NCI-H2107 (cell line): ENCODE measurements at places on chromosomes 2 and 18.

GRCh38 chr2:222398446-222398885 lies 25.9 kb upstream of the SGPP2 start:
- no peak for DNase-seq

DNA sequence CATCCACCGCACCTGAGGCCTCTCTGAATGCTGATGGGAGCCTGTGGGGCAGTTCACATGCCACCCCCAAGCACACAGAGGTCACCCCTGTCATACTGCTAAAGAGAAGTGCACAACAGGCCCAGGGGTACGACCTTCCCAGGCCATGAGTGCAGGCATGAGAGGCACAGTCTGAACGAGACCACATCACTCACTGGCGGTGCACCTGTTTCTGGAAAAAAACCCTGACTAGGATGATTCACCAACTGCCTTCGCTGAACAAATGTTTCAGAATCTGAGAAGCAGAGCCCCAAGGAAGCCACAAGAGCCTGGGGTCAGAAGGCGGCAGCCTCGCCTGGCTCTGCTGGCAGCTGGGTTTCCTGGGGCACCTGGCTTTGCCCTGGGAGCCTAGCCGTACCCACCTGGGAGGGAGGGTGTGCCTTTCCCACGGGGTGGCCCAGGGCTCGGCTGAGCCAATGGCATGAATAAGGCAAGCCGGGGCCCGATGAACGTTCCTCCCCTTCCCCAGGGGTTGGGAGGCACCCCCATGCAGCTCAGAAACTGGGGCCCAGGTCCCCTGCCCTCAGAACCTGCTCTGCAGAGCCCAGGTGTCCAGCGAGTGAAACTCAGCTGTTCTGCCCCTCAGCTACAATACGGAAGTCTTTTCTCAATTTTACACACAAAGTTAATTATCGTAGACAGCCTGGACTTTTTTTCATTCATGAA lies 73.8 kb downstream of the HDAC4 start:
- DNase-seq, result no peak

- DNase-seq, result no peak
These were observed 119.0 kb upstream of the SYT4 start for GRCh38 chr18:43396266-43396665.

DNA sequence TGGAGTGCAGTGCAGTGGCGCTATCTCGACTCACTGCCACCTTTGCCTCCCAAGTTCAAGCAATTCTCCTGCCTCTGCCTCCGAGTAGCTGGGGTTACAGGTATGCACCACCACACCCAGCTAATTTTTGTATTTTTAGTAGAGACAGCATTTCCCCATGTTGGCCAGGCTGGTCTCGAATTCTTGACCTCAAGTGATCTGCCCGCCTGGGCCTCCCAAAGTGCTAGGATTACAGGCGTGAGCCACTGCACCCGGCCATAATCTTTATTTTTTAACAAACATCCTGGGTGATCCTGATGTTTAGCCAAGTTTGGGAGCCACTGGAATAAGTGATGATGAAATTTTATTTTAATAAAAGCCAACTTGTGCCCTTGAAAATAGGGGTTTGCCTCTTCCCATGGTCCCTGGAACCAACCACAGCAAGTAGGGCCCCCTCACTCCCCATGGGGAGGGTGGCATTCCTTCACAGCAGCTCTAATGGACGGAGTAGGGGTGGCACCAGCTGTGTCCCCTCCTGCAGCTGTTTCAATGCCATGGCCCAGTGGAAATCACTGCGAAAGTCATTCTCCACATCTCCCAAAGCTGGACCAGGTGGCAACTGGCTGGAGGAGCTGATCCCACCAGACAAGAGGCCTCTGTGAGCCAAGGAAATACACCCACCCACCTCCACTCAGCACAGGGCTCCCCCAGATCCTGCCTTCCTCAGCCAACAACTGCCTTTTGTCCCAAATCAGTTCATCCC lies 194.8 kb downstream of the ZFP36L2 start:
- DNase-seq, result no peak

DNA sequence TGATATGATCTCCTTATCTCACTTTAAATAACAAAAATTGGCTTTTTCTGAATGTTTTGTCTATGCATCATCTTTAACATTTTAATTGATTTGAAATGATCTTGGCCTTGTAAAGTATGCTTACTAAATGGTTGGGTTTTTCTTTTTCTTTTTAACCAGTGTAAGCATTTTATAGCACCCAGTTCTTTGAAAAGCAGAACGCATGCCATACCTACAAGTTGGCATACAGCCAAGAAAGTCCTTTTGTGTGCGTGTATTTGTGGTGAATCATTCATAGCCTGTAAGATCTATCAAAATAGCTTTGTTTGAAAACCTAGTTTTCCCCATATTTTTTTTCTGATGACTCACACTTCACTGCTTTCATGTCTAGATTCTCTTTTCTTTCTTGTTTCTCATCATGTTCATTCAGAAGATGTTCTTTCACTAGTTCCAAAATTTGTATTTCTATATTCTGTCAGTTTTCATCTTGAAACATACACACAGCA lies 4.1 kb upstream of the VRK2 start:
- peak; percentile 18 for DNase-seq

DNA sequence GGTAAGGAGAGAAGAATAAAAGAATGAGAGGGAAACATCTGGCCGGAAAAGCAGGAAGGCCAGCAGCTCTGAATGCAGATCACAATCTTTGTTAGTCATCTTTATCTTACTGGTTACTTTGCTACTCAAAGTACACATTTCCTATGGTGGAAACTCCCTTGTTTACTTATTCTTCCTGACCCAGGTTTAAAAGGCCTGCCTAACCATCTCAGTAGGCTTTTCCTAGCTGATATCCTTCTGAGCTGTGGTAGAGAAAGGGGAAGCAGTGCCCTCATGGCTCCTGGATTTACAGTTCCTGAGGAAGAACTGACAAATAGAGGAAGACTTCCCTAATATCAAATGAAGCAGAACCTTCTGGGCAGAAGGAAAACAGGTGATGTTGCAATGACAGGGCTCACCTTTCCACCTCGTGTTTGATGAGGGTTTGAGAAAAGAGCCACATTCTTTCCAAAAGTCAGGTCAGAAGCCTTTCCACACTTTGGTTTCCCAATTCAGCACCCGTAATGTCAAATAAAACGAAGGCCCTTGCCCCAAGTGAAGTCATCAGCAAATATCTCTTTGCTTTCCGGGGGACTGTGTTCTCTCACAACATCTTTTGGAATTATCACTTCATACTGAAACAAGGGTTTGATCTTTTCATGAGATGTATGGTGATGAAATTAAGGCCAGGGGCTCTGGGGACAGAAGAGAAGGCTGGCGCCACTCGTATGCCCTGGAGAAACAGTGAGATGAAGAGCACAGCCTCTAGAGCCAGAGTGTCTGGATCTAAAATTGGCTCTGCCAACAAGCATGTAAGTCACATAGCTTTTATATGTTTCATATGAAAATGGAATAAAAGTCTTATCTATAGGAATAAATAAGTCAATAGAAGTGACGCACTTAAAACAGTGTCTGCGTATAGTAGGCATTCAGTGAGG lies 26.7 kb upstream of the APOB start:
- no peak for DNase-seq

DNA sequence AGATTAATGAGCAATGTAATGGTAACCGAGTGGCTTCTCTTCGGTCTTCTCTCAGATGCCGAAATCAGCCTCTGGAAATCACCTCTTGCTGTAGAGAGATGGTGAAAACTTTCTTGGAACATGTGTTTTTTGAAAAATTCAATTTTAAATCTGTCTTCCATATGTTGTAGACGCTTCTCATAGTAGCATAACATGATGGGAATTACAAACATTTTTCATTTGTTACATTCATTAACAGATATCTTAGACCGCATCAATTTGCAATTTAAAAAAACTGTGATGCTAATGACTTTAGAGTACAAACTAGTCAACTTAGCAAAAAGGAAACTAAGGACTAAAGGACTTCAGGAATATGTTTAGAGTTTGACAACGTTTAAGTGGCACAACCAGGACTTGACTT lies 275.2 kb downstream of the ASXL3 start:
- no peak for DNase-seq

GRCh38 chr2:78876316-78876688 lies 149.2 kb upstream of the REG3G start:
- DNase-seq, result no peak

DNA sequence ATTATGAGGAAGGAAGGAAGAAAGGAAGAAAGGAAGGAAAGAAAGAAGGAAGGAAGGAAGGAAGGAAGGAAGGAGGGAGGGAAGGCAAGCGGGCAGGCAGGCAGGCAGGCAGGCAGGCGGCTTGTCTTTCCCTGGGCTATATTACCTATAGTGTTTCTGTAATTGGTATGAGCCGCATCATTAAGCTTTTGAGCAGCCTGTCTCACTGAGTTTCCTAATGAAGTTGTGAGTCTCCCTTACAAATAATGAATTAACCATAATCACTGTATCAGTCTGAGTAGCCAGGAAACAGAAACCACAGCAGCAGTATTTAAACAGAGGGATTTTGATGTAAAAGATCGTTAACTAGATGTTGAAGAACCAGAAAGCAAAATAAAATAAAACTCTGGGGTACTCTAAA lies 11.8 kb upstream of the SULT1C3 start:
- DNase-seq, result no peak

DNA sequence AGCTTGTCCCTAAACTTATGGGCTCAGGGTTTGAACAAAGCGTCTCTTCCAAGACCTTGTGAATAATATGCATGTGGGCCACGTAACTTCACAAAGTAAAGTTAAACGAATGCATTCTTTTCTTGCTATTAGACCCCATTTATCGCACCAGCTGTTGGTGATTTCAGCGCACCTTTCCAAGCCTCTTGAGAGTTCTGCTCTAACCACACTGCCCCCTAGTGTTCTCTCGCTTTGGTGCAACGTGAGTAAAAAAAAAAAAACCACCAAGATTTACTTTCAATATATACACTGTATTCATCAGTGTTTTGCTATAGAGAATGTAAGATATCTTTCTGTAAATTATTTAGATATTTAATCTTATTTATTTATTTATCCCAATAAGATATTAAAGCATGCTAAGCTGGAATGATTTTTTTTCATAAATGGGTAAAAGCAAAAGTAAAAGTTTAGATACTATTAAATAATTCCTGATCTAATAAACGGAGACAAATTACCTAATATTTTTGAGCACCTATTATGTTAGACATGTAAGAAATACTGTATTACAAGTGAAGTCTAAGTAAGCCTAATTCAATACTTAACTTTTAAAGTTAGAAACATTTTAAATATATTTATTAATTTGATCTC lies 459.5 kb downstream of the DLGAP1 start:
- peak; percentile 50 for DNase-seq

- DNase-seq, result no peak
These were observed 7.6 kb upstream of the ADAM23 start for GRCh38 chr2:206435742-206436141.

DNA sequence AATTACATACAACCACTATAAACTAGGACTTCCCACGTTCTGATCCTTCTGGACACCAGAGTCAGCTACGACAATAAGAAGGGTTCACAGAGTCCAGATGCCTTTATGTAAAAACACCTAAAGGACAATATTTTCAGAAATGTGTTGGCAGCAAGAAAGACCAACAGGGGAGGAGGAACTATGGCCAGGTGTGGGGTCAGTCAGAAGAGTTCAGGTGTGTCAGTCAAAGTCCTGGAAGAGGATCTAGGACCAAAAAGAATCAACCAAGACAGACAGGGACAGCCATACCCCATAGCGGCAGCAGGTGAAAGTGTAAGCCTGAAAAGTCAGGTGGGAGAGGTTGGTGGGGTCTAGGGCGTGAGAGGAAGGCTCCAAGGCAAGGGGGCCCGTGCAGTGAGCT lies 38.0 kb upstream of the YPEL5 start:
- no peak for DNase-seq

GRCh38 chr2:237458519-237458918 lies 28.5 kb upstream of the MLPH start:
- no peak for DNase-seq

GRCh38 chr2:62415518-62415917 lies 90.5 kb downstream of the TMEM17 start:
- DNase-seq, result no peak

- no peak for DNase-seq
These were observed 147.1 kb downstream of the WDSUB1 start for GRCh38 chr2:159139216-159139933.
